Airway epithelial cell (primary cell): ENCODE measurements at places on chromosomes 5 and 9. TPM values are rescaled to one million over a fixed set of nuclear protein-coding genes. Genes with fewer than 3 reads are reported as not detected.

LCN10 gene
- not detected in 2 replicates for total RNA-seq

PCDHGA10 gene
- total RNA-seq, result 4.7 and 6.2 TPM in 2 replicates

INSL4 gene
- total RNA-seq, result 1.0 TPM in 1 of 2 replicates, not detected in the other

FAM120A gene
- total RNA-seq, result 59.6 and 84.1 TPM in 2 replicates

NUTM2G gene
- total RNA-seq, result not detected in 2 replicates

PCDHGB2 gene
- total RNA-seq, result 0.42 TPM in 1 of 2 replicates, not detected in the other

RANBP17 gene
- 3.4 and 3.5 TPM in 2 replicates for total RNA-seq

PLCXD3 gene
- total RNA-seq, result not detected in 2 replicates

RGS7BP gene
- total RNA-seq, result 0.19 TPM in 1 of 2 replicates, not detected in the other

TSSK1B gene
- 0.14 and 0.37 TPM in 2 replicates for total RNA-seq

SLC27A6 gene
- 0.35 TPM in 1 of 2 replicates, not detected in the other for total RNA-seq

PLPP7 gene
- not detected in 2 replicates for total RNA-seq

HTR1A gene
- total RNA-seq, result not detected in 2 replicates

LRRC19 gene
- total RNA-seq, result not detected in 2 replicates

PCDHGA3 gene
- 0.14 and 0.21 TPM in 2 replicates for total RNA-seq

C5 gene
- 0.46 and 0.56 TPM in 2 replicates for total RNA-seq

CDX1 gene
- not detected in 2 replicates for total RNA-seq

TMEM161B gene
- 5.6 and 10.9 TPM in 2 replicates for total RNA-seq

SLC1A3 gene
- total RNA-seq, result 2.7 and 12.1 TPM in 2 replicates

SNCAIP gene
- 0.09 and 0.14 TPM in 2 replicates for total RNA-seq

UBAC1 gene
- total RNA-seq, result 54.4 and 63.0 TPM in 2 replicates

UBE2QL1 gene
- total RNA-seq, result not detected in 2 replicates

PCDHA4 gene
- 0.23 and 0.42 TPM in 2 replicates for total RNA-seq

TPPP gene
- 1.7 and 1.9 TPM in 2 replicates for total RNA-seq

CBY3 gene
- total RNA-seq, result not detected in 2 replicates

SLCO4C1 gene
- under 0.01 and 0.21 TPM in 2 replicates for total RNA-seq

PITX1 gene
- total RNA-seq, result 151 and 181 TPM in 2 replicates

PCDHGA7 gene
- 0.92 and 1.2 TPM in 2 replicates for total RNA-seq

INSYN2B gene
- total RNA-seq, result 0.42 and 1.9 TPM in 2 replicates
